H9 (cell line): ENCODE measurements at places on chromosomes 16 and 17. TPM values are rescaled to one million over a fixed set of nuclear protein-coding genes. Genes with fewer than 3 reads are reported as not detected.

DNA sequence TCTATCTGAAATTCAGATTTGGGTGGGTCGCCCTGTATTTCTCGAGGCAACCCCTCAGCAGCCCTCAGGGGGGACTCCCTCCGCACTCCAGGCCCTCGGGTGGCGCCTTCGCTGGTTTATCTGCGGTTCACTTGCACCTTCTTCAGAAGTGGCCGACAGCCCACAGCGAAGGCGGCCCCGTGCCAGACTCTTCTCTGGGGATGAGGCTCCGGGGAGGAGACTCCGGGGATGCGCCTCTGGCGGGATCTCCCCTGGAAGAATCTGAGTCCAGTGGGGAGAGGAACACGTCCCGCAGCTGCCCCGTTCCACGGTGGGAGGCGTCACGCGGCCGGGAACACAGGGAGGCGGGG lies 63.9 kb upstream of the DNAJA2 start:
- DNase-seq: peak; percentile 42

- DNase-seq: no peak
Measured at GRCh38 chr17:75313941-75314551, 24.8 kb upstream of the SLC25A19 start.

DNA sequence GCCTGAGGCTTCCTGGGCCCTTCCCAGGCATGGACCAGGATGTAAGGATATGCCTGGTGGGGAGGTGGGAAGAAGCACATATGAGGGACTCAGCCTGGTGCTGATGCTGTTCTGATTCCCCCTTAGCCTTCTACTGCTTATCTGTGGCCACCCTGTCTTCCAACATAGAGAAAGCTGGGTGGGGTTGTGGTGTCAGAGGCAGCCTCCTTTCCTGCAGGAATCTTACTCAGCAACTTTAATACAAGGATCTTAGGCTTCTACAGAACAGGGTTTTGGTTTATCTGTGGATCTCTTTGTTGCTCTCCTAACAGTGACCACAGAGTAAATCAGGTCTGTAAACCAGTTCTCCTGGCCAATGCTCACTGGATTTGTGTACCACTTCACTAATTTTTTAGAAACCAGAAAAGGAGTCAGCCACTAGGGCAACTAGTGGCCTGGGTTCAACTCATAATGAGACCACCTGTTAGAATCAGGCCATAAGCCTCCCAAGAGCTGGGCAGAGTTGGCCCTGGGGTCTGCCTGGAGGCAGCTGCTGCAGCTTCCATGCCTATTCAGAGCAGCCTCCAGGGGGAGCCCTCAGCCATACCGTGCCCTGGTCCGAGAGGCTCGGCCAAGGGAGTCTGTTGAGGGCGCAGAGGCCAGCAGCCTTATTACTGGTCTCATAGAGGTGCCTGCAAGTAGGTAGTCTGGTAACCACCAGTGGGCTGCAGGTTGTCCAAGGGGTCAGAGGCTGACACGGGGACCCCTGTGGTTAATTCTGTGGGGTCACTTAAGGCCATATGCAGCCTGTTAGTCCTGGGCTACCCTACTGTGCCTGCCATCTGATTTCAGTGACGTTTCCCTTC lies 7.1 kb downstream of the HAS3 start:
- peak; percentile 84 for DNase-seq

- no peak for DNase-seq
Measured at GRCh38 chr16:63876103-63876502, 1245.8 kb downstream of the CDH11 start.

DNA sequence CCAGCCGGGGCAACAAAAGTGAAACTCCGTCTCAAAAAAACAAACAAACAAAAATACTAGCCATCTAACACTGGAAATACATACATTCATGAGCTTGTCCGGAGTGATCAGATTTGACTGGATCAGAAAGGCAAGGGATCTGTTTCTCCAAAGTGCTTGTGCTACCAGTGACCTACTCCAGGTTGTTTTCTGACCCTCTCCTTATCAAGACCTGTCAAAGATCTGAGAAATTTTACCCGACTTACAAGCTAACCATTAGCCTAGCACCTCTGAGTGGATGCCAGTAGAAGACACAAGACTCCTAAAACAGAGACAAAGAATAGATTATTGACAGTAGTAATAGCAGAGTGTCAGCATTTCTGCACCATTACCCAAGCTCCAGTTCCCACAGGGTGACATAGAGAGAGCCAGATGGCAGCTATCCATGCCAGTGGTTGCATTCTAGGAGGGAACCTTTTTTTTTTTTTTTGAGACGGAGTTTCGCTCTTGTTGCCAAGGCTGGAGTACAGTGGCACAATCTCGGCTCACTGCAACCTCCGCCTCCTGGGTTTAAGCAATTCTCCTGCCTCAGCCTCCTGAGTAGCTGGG lies 9.8 kb downstream of the ASPA start:
- DNase-seq: no peak

DNA sequence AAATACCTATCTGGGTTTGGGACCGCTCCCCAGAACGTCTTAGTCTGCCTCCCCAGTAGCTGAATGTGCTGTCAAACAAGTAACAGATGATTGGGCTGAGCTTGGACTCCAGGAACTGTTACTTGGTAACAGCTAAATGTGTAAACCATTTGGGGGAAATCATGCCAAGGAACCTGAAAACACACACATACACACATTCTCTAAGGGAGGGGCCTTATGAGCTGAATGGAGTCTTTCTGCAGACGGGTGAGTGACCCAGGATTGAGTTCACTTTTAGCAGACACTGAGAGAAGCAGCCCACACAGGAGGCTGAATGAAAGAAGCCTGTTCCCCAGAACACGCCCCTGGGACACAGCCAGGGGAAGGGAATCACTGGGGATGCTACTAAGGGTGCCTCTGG lies 1.6 kb downstream of the ACLY start:
- no peak for DNase-seq

Gene GCGR
- 0.24 and 0.26 TPM in 2 replicates for total RNA-seq

Gene GPR139
- total RNA-seq: 0.22 TPM in 1 of 2 replicates, not detected in the other

Gene OTOP3
- not detected in 2 replicates for total RNA-seq

Gene ZNF267
- 32.8 and 36.1 TPM in 2 replicates for total RNA-seq

Gene NFAT5
- 16.7 and 21.0 TPM in 2 replicates for total RNA-seq
